Renal cortex interstitium (tissue), 15 donors: ENCODE measurements at places on chromosomes 7 and 10. TPM values are rescaled to one million over a fixed set of nuclear protein-coding genes. Genes with fewer than 3 reads are reported as not detected.

DNA sequence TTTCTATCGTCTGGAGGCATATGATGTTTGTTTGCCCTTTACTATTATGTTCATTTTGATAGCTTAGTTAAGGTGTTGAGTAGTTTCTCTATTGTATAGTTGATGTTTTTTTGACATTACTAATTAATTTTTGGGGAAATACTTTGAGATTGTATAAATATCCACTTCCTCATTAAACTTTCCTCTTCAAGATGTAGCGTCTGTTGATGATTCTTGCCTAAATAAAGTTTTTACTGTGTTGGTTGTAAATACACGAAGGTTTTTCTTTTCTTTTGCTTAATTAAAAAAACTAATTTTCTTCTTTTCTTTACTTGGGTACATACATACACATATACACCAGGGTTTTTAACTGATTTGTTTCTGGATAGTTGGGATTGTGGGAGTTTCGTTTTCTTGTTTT, 8.5 kb downstream of the KMT2E start:
- DNase-seq = no peak

GRCh38 chr7:94741179-94741578, 85.2 kb upstream of the SGCE start:
- no peak for DNase-seq

DNA sequence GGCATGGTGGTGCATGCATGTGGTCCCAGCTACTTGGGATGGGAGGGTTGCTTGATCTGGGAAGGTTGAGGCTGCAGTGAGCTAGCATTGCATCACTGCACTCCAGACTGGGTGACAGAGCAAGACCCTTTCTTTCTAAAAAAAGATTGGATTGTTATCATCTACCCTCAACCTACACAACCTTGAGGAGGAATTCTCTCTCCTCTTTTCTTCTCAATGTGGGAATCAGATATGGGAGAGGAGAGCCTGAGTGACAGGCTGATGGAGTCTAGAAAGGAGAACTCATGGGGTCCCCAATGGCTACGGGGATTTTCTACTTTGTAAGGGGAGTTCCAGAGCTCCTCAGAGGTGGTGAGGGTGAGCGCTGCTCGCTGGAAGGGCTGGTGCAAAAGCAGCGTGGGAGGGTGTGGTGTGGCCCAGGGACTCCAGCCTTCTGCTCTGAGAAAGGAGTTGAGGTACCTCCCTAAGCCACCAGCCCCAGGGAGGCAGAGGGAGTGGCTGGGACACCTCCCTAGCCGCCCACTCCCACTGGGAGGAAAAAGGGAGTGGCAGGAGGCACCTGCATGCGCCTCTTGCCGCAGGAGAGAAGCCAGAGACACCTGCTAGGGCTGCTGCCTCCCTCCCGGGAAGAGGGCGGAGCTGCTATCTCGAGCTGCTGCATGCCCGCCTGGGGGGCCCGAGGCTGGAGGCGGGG, 48.4 kb downstream of the GATA3 start:
- no peak for DNase-seq

DNA sequence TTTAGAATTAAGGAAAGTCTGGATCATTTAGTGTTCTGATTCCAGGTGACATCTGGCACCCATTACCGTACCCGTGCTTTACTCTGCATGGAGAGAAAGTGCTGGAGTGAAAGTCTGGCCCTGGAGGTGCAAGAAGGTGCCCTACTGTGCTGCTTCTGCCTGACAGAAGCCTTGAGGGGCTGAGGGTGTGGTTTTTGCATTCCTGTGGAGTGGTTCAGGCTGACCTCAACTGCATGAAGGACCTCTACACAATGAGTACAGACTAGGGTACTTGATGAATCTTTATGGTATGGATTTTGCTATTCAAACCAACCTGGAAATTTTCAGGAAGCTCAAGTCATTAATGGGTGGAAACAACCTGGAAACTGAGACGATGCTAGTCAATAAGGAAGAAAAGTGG, 45.1 kb upstream of the GSAP start:
- no peak for DNase-seq

- no peak for DNase-seq
These were observed 78.4 kb upstream of the GJD4 start for GRCh38 chr10:35526746-35527145.

The CFAP70 gene
- 22.8 TPM for polyA plus RNA-seq

The UBN2 gene
- polyA plus RNA-seq = 23.4 TPM

The GJD4 gene
- 0.17 TPM for polyA plus RNA-seq

The OR6B1 gene
- not detected for polyA plus RNA-seq

The INSYN2A gene
- polyA plus RNA-seq = 3.7 TPM

The FAM25C gene
- polyA plus RNA-seq = not detected
